ENCODE measurements at places on chromosomes 5 and 9.

DNA sequence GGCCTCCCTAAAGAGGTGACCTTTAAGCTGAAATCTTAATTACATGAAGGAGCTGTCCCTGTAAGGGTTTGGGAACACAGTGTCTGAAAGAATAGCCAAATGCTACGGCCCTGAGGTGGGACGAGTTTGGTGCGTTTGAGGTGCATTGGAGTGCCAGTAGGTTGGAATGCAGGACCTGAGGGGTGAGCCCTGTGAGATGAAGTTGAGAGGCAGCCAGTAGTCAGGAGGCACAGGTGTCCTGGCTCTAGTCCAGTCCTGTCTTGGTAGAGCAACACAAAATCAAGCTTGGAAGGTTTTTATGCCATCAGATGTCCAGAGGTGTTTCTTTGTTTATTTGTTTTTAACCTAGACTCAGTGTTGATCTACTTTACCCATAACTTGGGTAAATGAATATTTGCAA, 108.5 kb downstream of the ARHGAP26 start:
- no peak for DNase-seq

DNA sequence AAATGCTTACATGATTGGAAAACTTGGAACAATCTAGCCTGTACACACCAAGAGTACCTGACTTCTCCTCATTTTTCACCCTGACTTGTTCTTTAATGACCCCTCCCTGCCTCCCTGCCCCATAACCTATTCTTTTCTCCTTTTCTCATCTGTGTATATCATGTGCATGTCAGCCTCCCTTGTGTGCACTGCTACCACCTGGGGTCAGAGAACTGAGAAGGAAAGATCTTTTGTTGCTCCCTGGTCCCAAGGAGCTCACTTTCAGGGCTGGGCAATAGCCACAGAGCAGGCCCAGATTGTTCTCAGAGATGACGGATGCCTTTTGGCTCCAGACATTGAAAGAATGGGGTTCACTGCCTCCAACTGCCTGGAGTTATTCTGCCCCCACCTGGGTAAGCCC, 5.1 kb downstream of the MAP1B start:
- DNase-seq = no peak

DNA sequence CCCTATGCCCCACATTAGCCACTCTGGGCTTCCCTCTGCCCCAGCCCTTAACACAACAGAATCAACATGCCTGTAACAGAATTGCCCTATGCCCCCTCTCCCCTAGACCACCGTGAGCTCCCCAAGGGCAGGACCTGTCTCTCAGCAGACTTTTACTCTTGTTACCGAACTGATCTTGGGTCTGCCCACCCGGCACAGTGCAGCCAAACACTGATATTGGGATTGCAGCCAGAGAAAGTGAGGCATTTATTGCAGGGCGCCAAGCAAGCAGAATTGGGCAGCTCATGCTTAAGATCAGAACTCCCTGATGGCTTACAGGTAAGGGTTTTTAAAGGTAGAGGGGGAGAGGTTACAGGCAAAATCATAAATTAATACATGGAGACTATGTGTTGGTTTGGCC, 33.5 kb upstream of the KCNIP1 start:
- DNase-seq = no peak

DNA sequence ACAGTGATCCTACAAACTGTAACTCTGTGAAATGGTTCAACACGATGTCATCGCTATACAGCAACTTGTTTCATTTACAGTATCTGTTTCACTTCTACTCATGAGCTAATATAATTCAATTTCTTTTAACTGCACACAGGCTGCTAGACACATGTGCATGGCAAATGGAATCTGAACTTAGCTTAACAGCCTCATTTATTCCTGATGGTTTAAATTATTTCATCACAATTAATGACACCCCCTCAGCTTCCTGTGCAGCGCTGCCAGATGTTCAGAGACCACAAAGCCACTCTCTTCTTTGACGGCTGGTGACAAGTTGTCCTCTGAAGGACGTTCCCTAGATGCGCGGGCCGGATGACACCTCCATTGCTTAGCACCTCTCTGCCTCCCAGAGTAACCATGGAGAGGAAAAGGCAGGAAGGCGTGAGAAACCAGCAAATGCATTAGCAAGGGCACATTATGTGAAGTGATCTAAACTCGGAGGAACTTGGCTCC, 191.1 kb downstream of the BNC2 start:
- no peak for DNase-seq

- no peak for DNase-seq
Observed at GRCh38 chr5:7878381-7878873, 9.5 kb downstream of the MTRR start.

- no peak for DNase-seq
Observed at GRCh38 chr5:6739603-6740002, 26.4 kb downstream of the TENT4A start.

- no peak for DNase-seq
Observed at GRCh38 chr9:69936427-69936826, 107.2 kb upstream of the MAMDC2 start.

DNA sequence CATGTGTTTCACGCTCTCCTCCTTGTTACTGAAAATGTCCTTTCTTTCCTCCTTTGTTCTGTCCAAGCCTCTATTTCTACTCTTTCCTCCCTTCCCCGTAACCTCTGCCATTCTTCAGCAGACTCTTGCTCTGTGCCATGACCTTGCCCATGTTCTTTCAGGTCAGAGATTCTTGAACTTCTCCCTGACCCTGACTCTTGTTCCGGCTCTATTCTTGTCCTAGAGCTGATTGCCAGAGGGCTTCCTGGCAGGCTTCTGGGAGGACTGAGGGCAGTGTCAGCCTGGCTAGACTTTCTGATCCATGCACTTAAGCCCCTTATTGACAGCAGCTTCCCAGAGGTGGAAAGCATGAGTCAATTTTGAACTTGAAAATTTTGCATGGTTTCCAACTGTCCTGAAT, 174.2 kb downstream of the TMEM161B start:
- DNase-seq = no peak

- no peak for DNase-seq
Observed at GRCh38 chr5:145936401-145937131, at the start of gene SH3RF2. Gene SH3RF2, plus strand, starts transcription at chr5:145936578. Its CDS starts 1,351 bp downstream, at chr5:145937929.

DNA sequence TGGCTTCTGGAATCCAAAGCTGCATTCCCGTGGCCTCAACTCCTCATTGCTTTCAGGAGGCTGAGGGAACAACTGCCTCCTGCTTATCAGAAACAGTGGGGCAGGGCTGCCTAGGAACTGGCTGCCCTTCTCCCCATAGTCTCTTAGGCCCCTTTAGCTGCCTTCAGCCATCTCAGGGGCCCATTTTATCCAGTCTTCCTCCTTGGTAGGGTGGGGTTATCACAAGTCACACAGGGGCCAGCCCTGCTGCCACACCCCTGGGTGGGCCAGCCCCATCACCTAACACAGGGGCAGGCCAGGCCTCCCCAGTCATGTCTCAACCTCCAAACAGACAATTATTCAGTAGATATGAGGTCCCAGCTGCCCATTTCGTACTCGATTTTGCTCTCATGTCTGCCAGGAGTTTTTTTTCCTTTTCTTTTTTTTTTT, 3.9 kb downstream of the ALAD start:
- DNase-seq = no peak

GRCh38 chr9:112863214-112863613, 27.5 kb downstream of the SLC46A2 start:
- DNase-seq = no peak

DNA sequence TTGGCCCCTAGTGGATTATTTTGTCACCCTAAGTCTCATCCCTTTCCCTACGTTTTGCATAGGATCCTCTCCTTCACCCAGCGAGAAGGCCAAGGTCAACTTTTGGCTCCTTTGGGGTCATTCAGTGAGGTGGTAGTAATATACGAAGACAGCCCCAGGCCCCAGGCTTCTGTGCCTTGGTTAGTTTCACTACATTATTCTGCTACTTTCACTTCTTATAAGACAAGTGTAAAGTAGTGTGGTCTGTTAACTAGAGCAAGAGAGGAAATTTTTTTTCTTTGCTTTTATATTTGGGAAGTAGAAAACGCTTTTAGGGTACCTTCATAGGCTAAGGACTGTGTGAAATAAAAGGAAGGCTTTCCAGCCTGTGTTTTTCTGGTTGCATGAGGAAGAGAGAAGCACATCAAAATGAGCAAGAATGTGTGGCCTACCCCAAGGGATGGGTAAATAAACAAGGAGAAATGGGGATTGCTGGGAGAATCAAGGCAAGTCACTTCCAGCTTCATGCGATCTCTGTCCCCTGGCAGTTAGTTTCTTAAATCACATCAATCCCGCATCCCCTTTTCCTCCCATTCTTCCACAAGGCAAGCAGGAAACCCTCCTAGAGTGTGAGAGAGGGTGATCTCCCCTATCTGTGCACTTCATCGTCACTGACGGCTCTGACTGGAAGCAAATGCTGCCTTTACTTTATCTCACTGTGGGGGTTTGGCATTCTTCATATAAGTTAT, 677.0 kb upstream of the WWC1 start:
- no peak for DNase-seq

GRCh38 chr9:73172901-73173215, 21.2 kb downstream of the ANXA1 start:
- no peak for DNase-seq

DNA sequence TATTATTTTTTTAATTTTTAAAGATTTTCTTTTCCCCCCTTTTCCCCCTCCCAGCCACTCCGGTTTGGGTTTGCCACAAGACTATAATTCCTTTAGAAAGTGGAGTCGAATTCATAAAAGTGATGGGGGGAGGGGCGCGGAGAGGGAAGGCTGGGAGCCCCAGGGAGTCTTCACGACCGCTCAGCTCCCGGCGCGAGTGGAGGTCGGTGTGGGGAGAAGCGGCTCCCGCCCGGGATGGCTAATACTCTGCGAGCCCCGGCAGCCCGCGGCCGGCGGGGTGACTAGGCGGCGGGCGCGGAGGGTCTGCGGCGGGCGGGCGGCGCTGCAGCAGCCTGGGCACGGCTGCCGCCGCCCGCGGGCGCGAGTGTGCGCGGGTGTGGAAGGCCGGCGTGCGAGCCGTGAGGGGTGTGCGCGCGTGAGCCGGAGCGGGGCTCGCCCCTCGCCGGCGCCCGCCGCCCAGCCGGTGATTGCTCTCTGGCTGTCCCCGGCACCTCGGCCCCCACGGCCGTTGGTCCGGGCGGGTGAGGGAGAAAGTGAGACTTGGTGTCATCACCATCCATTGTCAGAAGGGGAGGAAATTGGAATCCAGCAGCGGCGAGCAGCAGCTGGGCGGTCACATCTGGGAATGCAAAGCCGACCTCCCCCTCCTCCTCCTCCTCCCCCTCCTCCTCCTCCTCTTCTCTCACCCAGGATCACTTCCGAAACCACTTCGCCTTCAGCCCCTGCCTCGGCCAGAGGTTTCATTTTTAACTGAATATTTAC, at the start of gene PARP8:
Gene PARP8 (plus strand): TSS at position 377 of the 762 bp plus-strand sequence. CDS start 459 bp downstream, outside the sequence.
- peak; percentile 42 for DNase-seq

GRCh38 chr5:40677456-40677855, 2.3 kb upstream of the PTGER4 start:
- no peak for DNase-seq

DNA sequence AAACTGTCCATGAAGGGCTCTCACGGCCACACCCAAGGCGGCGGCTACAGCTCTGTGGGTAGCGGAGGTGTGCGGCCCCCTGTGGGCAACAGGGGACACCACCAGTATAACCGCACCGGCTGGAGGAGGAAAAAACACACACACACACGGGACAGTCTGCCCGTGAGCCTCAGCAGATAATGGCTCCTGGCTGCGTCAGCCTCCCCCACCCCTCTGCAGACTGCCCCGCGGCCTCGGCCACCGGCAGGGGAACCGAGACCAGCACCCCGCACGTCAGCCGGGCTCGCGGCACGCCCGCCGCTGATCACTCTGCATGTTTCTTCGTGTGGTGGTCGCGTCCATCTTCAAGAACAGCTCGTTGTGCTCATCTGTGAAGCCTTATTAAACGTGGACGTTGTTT, 41.5 kb downstream of the TENT4A start:
- no peak for DNase-seq

GRCh38 chr9:36033788-36034187, 2.9 kb upstream of the RECK start:
- DNase-seq = no peak

- DNase-seq = no peak
Observed at GRCh38 chr5:39658866-39659265, 234.1 kb upstream of the DAB2 start.

DNA sequence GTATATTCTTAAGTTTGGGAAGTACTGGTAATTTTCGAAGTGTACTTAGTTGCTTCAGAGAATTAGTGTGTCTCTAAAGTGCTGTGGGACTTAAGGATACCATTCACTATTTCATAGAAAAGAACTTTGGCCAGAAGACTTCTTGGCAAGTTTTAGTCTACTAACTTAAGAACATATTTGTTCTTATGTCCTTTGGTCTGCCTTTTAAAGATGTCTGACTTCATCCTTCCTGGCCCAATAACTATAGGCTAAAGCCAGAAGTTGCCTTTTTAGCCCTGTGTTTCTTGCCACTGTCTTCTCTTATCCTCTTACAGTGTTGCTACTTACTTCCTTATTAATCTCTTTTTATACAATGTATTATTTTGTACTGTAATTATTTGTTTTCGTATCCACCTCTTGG, 6.3 kb downstream of the RBM27 start:
- DNase-seq = no peak

DNA sequence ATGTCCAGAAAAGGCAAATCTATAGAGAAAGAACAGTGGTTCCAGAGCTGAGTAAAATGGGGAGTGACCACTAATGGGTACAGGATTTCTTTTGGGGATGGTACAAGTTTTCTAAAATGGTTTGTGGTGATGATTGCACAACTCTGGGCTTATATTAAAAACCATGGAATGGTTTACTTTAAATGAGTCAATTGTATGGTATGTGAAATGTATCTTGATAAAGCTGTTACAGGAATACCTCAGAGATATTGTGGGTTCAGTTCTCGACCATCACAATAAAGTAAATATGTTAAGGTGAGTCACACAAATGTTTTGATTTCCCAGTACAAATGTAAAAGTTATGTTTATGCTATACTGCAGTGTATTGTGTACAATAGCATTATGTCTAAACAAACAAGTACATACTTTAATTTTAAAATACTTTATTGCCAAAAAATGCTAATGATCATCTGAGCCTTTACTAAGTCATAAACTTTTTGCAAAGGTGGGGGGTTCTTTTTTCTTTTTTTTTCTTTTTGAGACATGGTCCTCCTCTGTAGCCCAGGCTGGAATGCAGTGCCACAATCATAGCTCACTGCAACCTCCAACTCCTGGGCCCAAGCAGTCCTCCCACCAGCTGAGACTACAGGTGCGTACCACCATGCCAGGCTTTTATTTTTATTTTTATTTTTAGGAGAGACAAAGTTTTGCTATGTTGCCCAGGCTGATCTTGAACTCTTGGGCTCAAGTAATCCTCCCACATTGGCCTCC, 65.9 kb downstream of the SHOC1 start:
- DNase-seq = no peak

Measured in activated gamma-delta T cell (primary cell).